CD4-positive, alpha-beta T cell (primary cell): ENCODE measurements at places on chromosomes 12 and 14.

- H3K4me1 ChIP-seq: no peaks in the 10 kb centered on the region
- no peak overlapping the region for H3K27ac ChIP-seq
- H3K27me3 ChIP-seq: no peaks in the 10 kb centered on the region
- no peak overlapping the region for H3K4me3 ChIP-seq
- H3K36me3 ChIP-seq: no peaks in the 10 kb centered on the region
- DNase-seq: no peak
These were observed 394.2 kb downstream of the NUAK1 start for GRCh38 chr12:105744371-105745058.

DNA sequence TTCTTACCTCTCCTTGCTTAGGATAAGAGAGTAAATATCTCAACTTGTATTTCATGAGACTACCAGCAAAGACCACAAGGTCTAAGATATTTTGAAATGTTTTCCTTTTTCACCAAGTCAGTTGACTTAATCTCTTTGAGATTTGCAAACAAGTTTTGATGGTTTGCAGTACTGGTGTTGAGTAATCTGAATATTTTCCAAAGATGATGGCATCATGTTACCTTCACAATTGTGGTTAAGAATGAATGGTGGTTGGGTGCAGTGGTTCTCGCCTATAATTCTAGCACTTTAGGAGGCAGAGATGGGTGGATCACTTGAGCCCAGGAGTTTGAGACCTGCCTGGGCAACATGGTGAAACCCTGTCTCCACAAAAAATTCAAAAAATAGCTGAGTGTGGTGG is 225.7 kb downstream of the TMTC2 start:
- H3K36me3 ChIP-seq: no peaks in the 10 kb centered on the region
- no peak for DNase-seq
- H3K27ac ChIP-seq: no peak overlapping the region
- no peaks in the 10 kb centered on the region for H3K4me1 ChIP-seq

- H3K4me1 ChIP-seq: no peaks in the 10 kb centered on the region
- no peak for DNase-seq
- H3K4me3 ChIP-seq: no peak overlapping the region
- H3K36me3 ChIP-seq: no peaks in the 10 kb centered on the region
- peaks cover 2% of the 10 kb centered on the region for H3K27me3 ChIP-seq
- H3K27ac ChIP-seq: no peak overlapping the region
These were observed 36.3 kb upstream of the FAM222A start for GRCh38 chr12:109677279-109677691.

DNA sequence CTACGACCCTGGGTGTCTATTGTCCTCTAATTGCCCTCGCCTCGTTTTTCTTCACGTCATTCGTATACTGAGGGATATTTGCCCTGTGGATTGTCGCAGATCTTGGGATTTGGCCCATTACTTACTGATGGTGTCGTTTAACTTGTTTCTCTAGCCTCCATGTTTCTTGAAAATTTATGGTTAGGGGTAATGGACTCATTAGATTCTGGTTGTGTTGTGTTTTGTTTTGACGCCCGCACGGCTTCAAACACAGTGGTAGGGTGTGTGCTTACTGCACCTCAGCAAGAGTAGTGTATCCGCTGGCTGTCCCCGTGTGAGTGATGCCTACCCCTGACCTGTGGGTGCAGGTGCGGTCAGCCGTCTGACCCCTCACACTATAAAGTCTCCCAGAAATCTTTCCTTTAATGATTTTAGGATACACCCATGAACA is 874 bp upstream of the RNU6-8 start:
- H3K27ac ChIP-seq: peak overlapping the region; percentile 90
- DNase-seq: no peak
- H3K4me1 ChIP-seq: peaks cover 26% of the 10 kb centered on the region
- no peaks in the 10 kb centered on the region for H3K27me3 ChIP-seq

DNA sequence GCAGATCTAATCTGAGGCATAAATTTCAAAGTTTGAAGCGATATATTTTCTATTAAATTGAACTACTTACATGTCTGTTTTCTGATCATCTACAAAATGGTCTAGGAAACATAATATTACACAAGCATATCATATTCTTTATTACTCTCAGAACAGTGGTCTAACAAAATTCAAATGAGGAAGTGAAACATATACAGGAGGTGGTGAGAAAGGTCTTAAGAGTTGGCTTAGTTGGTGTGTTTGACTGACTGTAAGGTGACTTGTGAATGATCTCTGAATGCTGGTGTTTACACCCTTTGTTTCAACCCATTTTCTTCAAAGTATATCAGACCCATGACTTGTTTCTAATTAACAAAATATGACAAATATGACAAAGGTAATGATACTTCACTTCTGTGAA is 1156.8 kb downstream of the SLC16A7 start:
- no peak for DNase-seq
- no peaks in the 10 kb centered on the region for H3K4me1 ChIP-seq
- no peak overlapping the region for H3K4me3 ChIP-seq
- no peaks in the 10 kb centered on the region for H3K27me3 ChIP-seq
- no peaks in the 10 kb centered on the region for H3K36me3 ChIP-seq

DNA sequence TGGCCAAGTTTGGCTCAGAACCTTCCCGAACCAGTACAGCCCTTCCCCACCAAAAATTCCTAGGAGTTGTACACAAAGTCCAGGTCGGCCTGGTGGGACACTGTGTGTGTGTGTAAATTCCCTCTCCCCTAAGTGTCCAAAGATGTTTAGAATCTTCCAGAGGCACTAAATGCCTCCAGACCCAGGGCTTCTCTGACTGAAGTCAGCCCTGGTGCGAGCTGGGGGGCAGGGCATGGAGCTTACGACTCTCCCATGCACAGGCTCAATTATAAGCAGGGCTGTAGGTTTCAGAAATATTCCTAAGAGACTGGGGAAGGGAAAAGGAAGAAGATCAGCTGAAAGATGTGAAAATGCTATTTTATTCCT is 106.9 kb upstream of the ATF7IP start:
- no peaks in the 10 kb centered on the region for H3K36me3 ChIP-seq
- no peak overlapping the region for H3K4me3 ChIP-seq

DNA sequence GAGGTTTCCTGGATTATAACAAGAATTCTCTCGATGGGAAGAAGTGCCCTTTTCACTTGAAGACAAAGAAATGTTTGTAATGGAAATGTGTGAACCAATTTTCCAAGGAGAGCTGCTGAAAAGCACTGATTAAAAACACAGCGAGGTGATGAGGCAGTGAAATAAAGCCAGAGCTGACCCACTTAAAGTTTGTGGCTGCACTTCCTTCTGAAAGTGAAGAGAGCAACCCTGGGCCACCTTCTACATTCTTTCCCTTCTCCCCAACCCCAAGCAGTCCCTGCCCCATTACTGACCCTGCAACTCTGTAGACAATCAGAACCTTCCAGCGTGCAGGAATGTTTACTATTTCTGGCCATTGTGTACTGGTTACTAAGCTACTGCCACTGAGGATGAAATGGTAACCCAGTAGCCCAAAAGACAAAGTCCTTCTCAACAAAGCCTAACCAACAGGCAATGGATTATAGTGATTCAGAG is 173.9 kb downstream of the TTC7B start:
- DNase-seq: no peak
- H3K4me3 ChIP-seq: no peak overlapping the region
- no peaks in the 10 kb centered on the region for H3K4me1 ChIP-seq
- no peaks in the 10 kb centered on the region for H3K36me3 ChIP-seq
- no peak overlapping the region for H3K27ac ChIP-seq
- no peaks in the 10 kb centered on the region for H3K27me3 ChIP-seq

DNA sequence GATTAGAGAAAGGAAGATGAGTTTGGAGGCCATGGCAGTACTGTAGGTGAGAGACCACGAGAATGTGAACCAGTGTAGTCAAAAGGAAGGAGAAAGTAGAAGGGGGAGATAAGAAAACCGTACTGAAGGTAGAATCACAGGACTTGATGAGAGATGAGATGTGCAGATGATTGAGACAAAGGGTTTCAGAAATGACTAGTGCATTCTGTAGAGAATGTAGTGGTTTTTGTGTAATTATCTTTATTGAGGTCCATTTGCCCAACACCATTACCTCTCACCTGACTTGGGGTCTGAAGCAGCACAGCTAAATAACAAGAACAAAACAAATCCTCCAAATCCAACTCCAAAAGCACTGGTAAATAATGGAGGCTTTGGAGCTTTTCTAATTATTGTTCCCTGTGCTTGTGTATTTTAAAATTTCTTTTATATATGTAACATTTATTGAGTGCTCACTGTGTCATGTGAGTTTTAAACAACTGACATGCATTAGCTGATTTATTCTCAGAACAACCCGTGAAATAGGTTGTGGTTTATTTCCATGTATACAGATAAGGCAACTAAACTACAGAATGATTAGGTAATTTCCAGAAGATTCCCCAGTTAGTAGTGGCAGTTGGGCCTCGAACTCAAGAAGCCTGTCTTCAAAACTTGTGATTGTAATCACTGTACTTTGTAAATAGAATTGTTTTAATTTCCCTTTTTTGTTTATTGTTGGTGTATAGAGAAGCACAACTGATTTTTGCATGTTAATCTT is 390.0 kb downstream of the AEBP2 start:
- no peak overlapping the region for H3K4me3 ChIP-seq
- no peaks in the 10 kb centered on the region for H3K36me3 ChIP-seq
- no peaks in the 10 kb centered on the region for H3K27me3 ChIP-seq
- no peak for DNase-seq
- H3K4me1 ChIP-seq: no peaks in the 10 kb centered on the region

- no peak overlapping the region for H3K27ac ChIP-seq
- no peak for DNase-seq
- peaks cover 30% of the 10 kb centered on the region for H3K4me1 ChIP-seq
These were observed 37.7 kb upstream of the FOXJ2 start for GRCh38 chr12:7994731-7995205.

DNA sequence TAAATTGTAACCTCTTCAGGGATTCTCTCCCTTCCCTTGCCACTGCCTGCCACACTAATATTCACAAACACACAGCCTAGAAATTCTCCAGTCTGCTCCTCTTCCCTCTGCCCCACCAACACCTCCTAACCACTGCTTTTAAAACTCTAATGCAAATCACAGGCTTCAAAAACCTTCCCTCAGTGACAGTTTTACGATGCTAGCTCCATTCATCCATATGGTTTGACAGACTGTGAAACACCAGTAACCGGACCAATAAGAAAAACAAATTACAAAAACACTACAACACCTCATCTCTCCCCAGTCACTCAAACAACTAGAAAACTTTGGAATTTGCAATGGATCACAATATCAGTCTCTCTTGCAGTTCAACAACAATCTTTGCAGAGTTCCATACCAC is 5.7 kb downstream of the DPF3 start:
- DNase-seq: no peak
- peaks cover 19% of the 10 kb centered on the region for H3K4me1 ChIP-seq
- H3K27ac ChIP-seq: no peak overlapping the region
- H3K4me3 ChIP-seq: no peak overlapping the region
